ENCODE measurements at places on chromosomes 2 and 18. TPM values are rescaled to one million over a fixed set of nuclear protein-coding genes. Genes with fewer than 3 reads are reported as not detected.

The SERTAD2 gene
- total RNA-seq, result 21.8 TPM

The EPC2 gene
- total RNA-seq, result 31.6 TPM

The HSBP1L1 gene
- total RNA-seq, result 5.9 TPM

The NETO1 gene
- 0.62 TPM for total RNA-seq

The AMER3 gene
- not detected for total RNA-seq

The EFHD1 gene
- total RNA-seq, result 69.7 TPM

The HRH4 gene
- not detected for total RNA-seq

The SLC9A2 gene
- total RNA-seq, result not detected

GRCh38 chr2:181149056-181149455 is 168.7 kb downstream of the UBE2E3 start:
- DNase-seq, result no peak

- DNase-seq, result no peak
Observed at GRCh38 chr2:197846128-197846527, 41.7 kb downstream of the PLCL1 start.

DNA sequence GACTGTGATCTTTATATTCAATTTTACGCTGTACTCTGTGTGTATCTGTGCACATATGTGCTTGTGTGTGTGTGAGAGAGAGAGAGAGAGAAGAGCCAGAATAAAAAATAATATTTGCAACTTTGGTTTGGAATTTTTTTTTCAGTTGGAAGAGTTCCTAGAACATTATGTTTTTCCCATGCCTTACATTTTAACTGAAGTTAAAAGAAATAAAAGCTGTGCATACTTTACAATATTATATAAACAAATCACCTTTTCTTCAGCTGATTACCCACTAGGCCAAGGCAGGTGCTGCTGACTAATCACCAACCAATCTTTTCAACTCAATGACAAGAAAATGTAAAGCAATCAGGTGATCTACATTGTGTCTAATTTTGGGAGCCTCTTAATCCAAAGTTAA is 366.3 kb downstream of the NYAP2 start:
- DNase-seq, result no peak

GRCh38 chr18:59219672-59220163 is at the start of gene GRP:
Gene GRP (plus strand): TSS chr18:59220158. CDS start chr18:59220266, 108 bp downstream.
- peak; percentile 73 for DNase-seq

- DNase-seq, result no peak
Observed at GRCh38 chr2:70089983-70090525, 2.8 kb downstream of the PCBP1 start.

GRCh38 chr18:57737400-57738060 is 65.6 kb downstream of the ATP8B1 start:
- DNase-seq, result peak; percentile 93

GRCh38 chr2:43631618-43632317 is 5.3 kb upstream of the PLEKHH2 start:
- DNase-seq, result no peak

- no peak for DNase-seq
Observed at GRCh38 chr2:65525616-65526231, 93.3 kb upstream of the SPRED2 start.

- no peak for DNase-seq
Observed at GRCh38 chr2:46009772-46010171, 287.4 kb upstream of the EPAS1 start.

GRCh38 chr2:219495531-219496122 is 3.1 kb upstream of the GMPPA start:
- DNase-seq, result no peak

DNA sequence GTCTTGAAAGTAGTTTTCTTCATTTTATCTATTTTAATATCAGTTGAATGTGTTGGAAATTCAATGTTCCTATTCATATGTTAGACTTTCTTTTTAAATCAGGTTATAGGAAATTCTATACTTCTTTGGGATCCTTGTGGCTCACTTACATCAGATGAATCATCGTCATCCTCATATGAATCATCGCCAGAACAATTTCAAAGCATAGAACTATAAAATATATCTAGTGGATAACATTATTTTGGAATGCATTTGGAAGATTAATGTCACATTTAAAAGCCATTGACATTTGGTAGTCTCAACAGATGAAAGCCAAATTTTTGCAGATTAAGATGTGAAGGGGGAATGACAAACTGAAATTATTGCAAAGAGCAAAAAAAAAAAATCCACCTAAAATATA is 94.1 kb downstream of the FAM161A start:
- DNase-seq, result no peak

GRCh38 chr2:164023896-164024295 is 288.1 kb upstream of the FIGN start:
- no peak for DNase-seq

DNA sequence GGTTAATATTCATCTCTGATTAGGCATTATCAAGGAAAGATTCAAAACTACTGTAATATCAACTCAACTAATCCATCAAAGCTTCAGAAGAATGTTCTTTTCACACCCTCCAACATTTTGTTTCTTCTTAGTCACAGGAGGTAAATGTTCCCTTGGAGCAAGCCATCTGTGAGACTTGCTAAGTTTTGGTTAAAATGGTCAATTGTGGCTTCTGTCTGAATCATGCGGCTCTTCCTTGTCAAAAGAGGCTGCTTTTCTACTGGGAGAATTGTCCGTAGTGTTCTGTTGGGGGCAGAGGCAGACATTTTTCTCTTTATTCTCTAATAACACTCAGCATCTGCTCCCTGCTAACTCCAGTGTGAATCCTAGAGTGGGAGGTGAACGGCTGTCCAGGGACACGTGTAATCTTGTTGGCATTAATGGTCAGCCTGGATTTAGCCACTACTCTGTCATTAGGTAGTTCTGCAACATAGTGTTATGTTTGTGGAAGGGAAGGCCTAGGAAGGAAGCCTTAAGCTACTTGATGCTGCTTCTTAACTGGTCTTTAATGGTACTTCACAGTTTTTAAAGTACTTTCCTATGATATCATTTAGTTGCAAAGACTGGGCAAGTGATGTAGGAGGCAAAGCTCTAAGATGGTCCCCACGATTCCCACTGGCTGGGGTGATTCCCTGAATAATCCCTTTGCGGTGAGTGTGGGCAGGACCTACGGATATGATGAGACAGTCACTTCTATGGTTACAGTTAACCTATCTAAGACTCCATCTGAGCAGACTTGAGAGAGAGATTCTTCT is 22.6 kb upstream of the FAP start:
- DNase-seq, result no peak

- no peak for DNase-seq
Observed at GRCh38 chr2:175363699-175364098, 182.2 kb upstream of the ATP5MC3 start.

GRCh38 chr2:71130905-71131244 is 441 bp downstream of the MPHOSPH10 start:
- no peak for DNase-seq

GRCh38 chr2:60794271-60794863 is 38.3 kb downstream of the PAPOLG start:
- no peak for DNase-seq

- DNase-seq, result no peak
Observed at GRCh38 chr2:167052825-167053224, 164.5 kb downstream of the XIRP2 start.

DNA sequence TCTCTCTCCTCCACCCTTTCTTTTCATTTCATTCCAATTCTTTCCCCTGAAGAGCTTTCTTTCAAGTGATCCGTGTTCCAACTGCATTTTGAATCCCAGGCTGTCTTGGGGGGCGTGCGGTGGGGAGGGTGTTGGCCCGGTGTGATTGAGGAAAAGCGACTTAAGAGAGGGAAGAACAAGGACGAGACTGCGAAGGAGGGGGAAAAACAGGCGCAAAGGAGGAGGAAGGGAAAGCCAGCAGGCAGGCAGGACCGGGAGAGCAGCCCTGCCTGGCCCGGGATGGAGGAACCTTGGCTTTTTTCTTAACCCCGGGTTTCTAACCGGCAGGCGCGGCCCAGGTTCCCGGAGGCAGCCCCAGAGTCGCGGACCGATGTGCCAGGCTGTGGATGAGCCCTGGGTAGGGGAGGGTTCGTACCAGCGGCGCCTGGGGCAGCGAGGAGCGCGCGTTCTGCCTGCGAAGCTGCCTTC is 1.3 kb downstream of the ADCYAP1 start:
- DNase-seq, result no peak

DNA sequence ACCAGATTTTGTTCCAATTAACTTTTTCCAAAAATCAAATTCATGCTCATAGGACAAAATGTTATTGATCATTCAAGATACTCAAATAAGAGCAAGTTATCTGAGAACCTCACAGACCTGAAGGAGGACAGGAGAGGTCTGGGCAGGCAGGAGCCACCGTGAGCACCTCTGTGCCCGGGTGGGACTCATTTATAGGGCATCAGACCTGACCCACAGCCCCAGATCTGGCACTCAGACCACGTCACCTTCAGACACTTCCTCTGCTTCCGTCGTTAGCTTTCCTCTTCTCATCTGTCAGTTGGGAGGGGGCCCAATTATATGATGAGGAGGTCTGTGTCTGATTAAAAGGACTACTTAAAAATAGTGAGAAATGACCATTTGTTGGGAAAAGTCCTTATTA is 169.4 kb downstream of the EIPR1 start:
- DNase-seq, result no peak

DNA sequence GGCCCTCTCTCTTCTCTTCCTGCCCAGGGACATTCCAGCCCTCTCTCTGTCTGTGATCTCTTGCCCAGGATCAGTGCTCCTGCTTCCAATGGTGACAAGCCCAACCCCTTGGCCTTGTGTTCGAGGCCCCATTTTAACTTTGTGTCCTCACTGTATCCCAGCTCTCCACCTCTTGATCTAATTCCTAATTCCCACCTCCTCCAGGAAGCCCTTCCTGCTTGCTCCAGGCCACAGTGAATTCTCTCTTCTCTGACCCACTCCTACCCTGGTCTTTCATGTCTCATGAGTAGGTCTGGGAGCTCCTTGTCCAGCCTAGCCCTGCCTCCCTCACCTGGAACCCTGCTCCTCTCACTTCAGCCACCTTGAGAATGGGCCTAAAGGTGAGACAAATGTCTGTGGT is 249.1 kb downstream of the CELF4 start:
- no peak for DNase-seq

GRCh38 chr2:157076526-157077161 is 180.9 kb upstream of the GALNT5 start:
- no peak for DNase-seq

DNA sequence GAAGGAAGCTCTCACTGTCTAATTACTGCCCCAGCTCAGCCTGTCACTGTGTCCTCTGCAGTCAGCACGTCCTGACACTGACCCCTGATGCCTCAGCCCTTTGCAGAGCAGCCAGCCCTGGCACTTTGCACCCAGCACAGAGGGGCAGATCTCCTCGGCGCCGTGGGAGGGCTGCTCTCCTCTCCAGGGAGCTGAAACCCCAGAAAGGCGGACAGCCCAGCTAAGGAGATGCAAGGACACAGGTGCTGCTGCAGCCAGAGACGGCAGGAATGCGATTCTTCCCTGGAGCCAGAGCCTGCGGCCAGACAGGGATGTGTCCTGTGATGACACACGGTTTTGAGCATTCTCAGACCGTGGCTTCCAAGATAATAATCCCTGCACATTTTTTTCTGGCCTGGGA is 34.5 kb upstream of the SIX3 start:
- no peak for DNase-seq

- no peak for DNase-seq
Observed at GRCh38 chr2:232835687-232836208, 34.3 kb upstream of the SNORC start.

Measured in posterior vena cava (tissue), 2 donors.